ENCODE measurements at places on chromosomes 16 and 17.

GRCh38 chr17:77140878-77141767 lies at the start of gene SEC14L1:
Gene SEC14L1 (plus strand): TSS chr17:77140969. CDS start chr17:77143597, 2,628 bp downstream.
- DNase-seq = peak; percentile 9
- H3K27me3 ChIP-seq = no peaks in the 10 kb centered on the region
- peaks cover 18% of the 10 kb centered on the region for H3K4me1 ChIP-seq

DNA sequence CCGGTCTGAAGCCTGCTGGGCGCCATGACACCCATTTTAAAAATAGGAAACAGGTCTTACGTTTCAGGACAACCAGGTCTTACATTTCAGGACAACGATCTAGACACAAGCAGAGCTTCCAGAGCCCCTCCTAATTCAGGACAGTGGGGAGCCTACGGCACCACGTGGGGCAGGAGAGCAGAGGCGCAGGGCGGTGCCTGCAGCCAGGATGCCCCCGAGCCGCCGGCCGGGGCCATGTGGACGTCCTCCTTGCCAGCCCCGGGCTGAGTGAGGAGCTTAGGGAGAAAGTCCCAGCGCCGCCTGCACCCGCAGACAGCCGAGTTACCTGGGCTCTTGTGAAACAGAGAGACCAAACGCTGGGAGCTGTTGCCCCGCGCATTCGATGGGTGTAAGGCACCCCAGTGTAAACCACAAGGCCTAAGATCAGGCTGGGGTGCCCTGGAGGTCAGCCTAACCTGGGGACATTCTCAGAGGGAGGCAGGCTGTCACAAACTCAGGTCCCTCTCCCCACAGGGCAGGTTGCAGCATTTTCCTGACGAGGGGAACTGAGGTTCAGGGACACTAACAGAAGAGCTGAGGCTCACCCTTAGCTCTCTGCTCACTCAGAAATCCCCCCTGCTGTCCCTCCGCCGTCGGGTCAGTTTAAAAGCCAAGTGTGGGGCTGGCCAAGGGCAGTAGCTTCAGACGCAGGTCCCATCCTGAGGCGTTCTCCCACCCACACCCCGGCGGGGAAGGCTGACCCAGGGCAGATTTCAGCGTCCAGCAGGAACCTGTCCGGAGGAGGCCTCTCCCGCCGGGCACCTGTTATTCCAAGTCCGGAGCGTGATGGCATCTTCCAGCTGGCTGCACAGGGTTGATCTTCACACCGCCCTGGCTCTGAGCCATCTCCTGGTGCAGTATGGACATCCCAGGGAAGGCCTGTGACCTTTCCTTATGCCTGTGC lies 1.8 kb upstream of the NOTUM start:
- no peak overlapping the region for H3K4me3 ChIP-seq
- H3K27ac ChIP-seq = no peak overlapping the region
- peaks cover 32% of the 10 kb centered on the region for H3K27me3 ChIP-seq
- no peaks in the 10 kb centered on the region for H3K36me3 ChIP-seq
- DNase-seq = no peak

DNA sequence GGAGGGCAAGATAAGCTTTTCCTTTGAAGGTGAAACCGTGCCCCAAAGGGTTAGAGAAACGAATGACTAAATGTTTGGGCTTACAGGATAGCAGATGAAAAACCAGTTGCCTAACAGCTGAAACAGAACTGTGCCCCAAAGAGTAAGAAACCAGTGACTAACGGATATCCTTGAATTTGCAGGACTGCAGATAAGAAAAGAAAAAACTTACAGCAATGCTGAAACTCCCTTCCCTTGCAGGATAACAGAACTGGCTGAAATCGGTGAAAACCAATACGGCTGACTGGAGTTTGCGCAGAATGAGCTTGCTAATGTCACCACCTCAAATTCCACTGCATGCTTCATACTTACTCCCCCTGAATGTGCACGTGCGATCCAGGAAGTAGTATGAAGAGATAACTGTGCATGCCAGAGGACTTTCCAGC lies 175.2 kb upstream of the NLRP1 start:
- H3K36me3 ChIP-seq = no peaks in the 10 kb centered on the region
- no peaks in the 10 kb centered on the region for H3K4me1 ChIP-seq
- no peak overlapping the region for H3K27ac ChIP-seq
- no peak overlapping the region for H3K4me3 ChIP-seq

DNA sequence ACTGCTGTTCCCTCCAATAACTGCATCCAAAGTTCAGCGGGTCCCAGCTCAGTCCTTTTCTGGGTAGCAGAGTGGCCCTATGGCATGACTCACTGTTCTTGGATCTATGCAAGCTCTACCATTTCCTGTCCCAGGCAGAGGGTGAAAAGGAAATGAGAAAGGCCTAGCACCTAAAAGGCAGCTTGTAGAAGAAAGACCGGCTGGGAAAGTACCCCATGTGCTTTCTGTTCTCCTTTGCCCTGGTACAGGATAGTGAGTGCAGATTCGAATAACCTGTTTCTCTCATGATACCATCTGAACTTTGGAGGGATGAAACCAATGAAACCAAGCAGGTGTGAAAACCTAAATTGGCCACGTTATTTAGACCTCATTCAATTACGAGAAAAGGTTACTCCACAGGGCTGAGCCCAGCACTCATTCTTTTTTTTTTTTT lies 12.7 kb upstream of the HASPIN start:
- H3K4me1 ChIP-seq = peaks cover 19% of the 10 kb centered on the region
- peaks cover 13% of the 10 kb centered on the region for H3K36me3 ChIP-seq
- DNase-seq = peak; percentile 67
- H3K27ac ChIP-seq = peak overlapping the region; percentile 2
- no peak overlapping the region for H3K4me3 ChIP-seq

DNA sequence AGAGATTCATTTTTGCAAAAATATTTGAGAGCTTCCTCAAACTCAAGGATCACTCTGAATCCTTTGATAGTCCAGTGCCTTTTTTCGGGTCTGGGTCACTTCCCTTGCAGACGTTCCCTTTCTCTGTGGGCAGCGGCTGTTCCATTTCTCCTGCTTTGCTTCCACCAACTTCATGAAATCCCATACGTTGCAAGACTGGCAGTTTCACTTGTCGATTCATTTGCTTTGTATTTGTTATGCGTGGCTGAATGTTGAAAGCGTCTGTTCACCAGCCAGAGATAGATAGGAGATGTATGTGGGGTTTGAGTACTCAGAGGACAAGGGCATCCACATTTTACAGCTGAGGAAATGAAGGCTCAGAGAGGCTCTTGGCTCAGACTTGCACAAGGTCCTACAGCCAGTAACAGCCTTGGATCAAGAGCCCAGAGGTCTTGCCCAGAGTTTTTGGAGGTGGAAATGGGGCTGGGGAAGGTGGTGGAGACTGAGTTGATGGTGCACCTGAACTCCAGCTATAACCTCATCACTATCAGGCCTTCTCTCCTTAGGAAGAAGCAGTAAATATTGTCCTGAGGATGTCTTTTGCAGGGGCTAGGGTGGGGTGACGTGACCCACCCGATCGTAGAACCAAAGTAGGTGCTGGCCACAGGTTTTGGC lies 1.3 kb upstream of the CCDC102A start:
- peaks cover 55% of the 10 kb centered on the region for H3K4me1 ChIP-seq
- H3K36me3 ChIP-seq = no peaks in the 10 kb centered on the region
- peak overlapping the region; percentile 96 for H3K27ac ChIP-seq
- no peaks in the 10 kb centered on the region for H3K27me3 ChIP-seq
- peak overlapping the region; percentile 83 for H3K4me3 ChIP-seq

- peaks cover 19% of the 10 kb centered on the region for H3K36me3 ChIP-seq
- no peak for DNase-seq
- no peak overlapping the region for H3K4me3 ChIP-seq
- H3K27me3 ChIP-seq = no peaks in the 10 kb centered on the region
- H3K4me1 ChIP-seq = no peaks in the 10 kb centered on the region
- H3K27ac ChIP-seq = no peak overlapping the region
These were observed 12.3 kb downstream of the PAM16 start for GRCh38 chr16:4338712-4339299.

- peaks cover 8% of the 10 kb centered on the region for H3K4me1 ChIP-seq
- H3K4me3 ChIP-seq = no peak overlapping the region
- no peak overlapping the region for H3K27ac ChIP-seq
- H3K36me3 ChIP-seq = no peaks in the 10 kb centered on the region
- H3K27me3 ChIP-seq = no peaks in the 10 kb centered on the region
- no peak for DNase-seq
These were observed 67.7 kb upstream of the TNRC6C start for GRCh38 chr17:77890771-77891170.

GRCh38 chr17:51709694-51710633 lies 448.6 kb downstream of the CA10 start:
- no peaks in the 10 kb centered on the region for H3K36me3 ChIP-seq
- no peak overlapping the region for H3K27ac ChIP-seq
- H3K27me3 ChIP-seq = no peaks in the 10 kb centered on the region
- no peak for DNase-seq
- no peaks in the 10 kb centered on the region for H3K4me1 ChIP-seq

DNA sequence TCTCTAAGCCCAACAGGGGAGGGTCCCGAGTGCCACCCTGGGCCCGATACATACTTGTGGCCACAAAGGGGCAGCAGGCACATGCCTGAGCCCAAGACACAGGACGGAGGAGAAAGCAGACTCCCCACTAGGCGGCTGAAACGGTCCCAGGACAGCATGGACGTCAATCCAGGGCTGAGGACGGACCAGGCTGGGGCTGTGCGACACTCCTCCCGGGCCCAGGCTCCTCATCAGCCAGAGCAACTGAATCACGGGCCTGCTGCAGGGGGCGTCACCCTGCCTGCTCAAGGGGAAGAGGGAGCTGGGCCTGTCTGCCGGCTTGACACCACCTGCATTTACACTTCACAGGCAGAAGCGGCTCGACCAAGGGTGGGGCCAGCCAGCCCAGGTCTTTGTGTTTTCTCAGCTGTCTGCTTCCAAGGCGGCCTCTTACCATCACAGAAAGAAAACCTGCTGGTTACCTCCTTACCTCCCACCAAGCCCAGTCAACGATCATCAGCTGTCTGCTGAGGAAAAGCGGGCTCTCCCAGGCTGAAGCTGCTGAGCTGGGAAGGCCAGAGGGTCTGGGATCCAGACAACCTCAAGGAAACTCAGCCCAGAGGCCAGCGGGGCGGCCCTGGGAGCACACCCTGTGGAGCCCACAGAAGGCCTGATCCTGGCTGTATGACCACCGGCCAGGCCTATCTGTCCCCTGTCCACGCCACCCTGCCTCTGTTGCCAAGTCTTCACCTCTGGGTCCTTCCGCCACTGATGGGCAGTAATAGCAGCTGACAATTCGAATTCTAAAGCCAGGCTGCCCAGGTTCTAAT lies 26.4 kb downstream of the KIFC3 start:
- H3K4me1 ChIP-seq = no peaks in the 10 kb centered on the region
- DNase-seq = no peak
- H3K36me3 ChIP-seq = no peaks in the 10 kb centered on the region
- no peak overlapping the region for H3K4me3 ChIP-seq

DNA sequence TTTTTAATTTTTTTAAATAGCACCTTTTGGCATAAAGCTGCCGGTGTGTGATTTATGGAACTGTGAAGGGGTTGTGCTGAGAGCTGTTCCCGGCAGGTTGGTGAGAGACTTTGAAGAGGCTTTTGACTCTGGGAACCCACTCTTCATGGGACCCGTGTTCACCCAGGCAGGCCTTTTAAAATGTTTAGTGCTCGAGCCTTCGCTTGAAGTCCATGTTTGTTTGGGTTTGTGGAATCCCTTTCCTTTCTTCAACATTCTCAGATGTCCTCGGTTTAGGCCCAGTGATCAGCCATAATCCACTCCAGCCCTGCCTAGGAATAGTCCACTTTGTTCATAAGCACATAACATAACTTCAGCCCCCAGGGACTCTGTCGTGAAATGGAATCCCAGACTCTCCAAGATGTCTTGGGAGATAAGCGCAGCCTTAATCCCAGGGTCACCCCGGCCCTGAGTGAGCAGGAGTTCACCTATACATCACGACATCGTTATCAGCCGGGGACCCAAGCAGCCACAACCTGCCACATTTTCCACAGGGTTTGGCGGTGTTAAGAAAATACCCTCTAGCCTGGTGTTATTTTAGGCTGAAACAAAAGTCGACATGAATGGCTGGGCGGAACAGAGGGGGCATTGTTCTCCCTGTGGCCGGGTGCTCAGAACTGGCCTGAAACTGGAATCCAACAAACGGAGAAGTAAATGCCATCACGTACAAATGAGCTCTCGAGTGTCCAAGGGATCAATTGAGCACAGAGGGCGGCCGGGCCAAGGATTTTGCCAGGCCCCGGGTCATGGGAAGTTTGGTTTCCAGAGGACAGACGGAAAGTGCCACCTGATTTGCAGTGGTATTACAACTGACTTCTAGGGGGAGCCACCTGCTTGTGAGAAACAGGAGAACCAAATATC lies 145.7 kb upstream of the IRX3 start:
- H3K27ac ChIP-seq = no peak overlapping the region
- H3K27me3 ChIP-seq = peaks cover 8% of the 10 kb centered on the region
- no peak for DNase-seq
- no peaks in the 10 kb centered on the region for H3K36me3 ChIP-seq

DNA sequence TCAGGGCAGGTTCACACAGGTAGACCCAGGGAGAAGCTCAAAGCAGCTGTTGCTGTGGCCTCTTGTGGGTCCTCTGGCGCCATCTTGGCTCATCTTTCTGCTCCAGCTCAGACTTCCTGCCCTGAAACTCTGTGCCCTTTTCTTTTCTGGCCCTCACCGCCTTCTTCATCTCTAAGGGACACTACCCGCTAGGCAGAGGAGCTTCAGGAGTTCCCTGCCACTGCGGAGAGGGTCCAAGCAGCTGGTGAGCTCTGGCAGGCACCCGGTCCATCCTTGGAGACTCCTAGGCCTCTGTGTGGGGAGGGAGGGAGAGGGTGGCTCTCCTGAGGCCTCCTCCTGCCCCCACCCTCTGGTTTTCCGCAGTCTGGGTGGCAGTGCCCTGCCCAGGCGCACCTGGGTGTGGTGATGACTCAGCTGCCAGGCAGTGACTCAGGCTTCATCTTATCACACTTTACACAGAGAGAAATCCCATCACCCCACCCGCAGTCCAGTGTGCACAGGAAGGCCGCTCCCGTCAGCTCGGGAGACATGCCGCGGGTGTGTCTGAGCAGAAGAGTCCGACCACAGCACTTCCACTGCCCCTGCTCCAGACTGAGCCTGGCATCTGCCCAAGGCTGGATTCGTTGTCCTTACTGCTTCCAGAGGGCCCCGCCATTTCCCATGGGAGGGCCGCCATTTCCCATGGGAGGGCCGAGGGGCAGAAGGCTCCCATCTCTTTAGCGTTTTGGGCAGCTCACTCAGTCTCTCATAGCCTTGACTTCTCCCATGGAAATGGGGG lies 7.3 kb downstream of the NT5C start:
- H3K36me3 ChIP-seq = peaks cover 6% of the 10 kb centered on the region
- peak overlapping the region; percentile 37 for H3K27ac ChIP-seq
- H3K4me1 ChIP-seq = peaks cover 26% of the 10 kb centered on the region
- no peaks in the 10 kb centered on the region for H3K27me3 ChIP-seq

GRCh38 chr17:17855976-17856375 lies 19.2 kb upstream of the SREBF1 start:
- H3K27me3 ChIP-seq = no peaks in the 10 kb centered on the region
- no peaks in the 10 kb centered on the region for H3K36me3 ChIP-seq
- DNase-seq = no peak
- no peak overlapping the region for H3K27ac ChIP-seq

GRCh38 chr16:10390867-10391266 lies 5.0 kb downstream of the ATF7IP2 start:
- no peaks in the 10 kb centered on the region for H3K27me3 ChIP-seq
- H3K27ac ChIP-seq = no peak overlapping the region
- H3K4me1 ChIP-seq = peaks cover 10% of the 10 kb centered on the region
- H3K36me3 ChIP-seq = no peaks in the 10 kb centered on the region

- no peaks in the 10 kb centered on the region for H3K4me1 ChIP-seq
- peaks cover 16% of the 10 kb centered on the region for H3K27me3 ChIP-seq
- no peak overlapping the region for H3K27ac ChIP-seq
- no peak overlapping the region for H3K4me3 ChIP-seq
- peak; percentile 12 for DNase-seq
These were observed 7.8 kb downstream of the PMP22 start for GRCh38 chr17:15257258-15257788.

GRCh38 chr17:55743103-55743679 lies 7.7 kb upstream of the PCTP start:
- H3K27ac ChIP-seq = no peak overlapping the region
- H3K36me3 ChIP-seq = no peaks in the 10 kb centered on the region
- no peak for DNase-seq
- peaks cover 3% of the 10 kb centered on the region for H3K27me3 ChIP-seq
- no peaks in the 10 kb centered on the region for H3K4me1 ChIP-seq
